ENCODE measurements at places on chromosomes 11 and 22. TPM values are rescaled to one million over a fixed set of nuclear protein-coding genes. Genes with fewer than 3 reads are reported as not detected.

The OR51B5 gene
- total RNA-seq, result 1.8 TPM

The MFRP gene
- total RNA-seq, result not detected

DNA sequence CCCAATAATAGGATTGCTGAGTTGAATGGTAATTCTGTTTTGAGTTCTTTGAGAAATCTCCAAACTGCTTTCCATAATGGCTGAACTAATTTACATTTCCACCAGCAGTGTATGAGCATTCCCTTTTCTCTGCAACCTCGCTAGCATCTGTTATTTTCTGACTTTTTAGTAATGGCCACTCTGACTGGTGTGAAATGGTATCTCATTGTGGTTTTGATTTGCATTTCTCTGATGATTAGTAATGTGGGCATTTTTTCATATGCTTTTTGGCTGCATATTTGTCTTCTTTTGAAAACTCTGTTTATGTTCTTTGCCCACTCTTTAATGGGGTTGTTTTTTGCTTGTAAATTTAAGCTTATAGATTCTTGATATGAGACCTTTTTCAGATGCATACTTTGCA, 97.4 kb downstream of the FDX1 start:
- no peak for DNase-seq

GRCh38 chr11:69443138-69443967, 38.1 kb upstream of the LINC01488 start:
- DNase-seq, result peak; percentile 97

The CRELD2 gene
- 39.8 TPM for total RNA-seq

GRCh38 chr11:117552626-117553025, 225.0 kb downstream of the CEP164 start:
- DNase-seq, result no peak

DNA sequence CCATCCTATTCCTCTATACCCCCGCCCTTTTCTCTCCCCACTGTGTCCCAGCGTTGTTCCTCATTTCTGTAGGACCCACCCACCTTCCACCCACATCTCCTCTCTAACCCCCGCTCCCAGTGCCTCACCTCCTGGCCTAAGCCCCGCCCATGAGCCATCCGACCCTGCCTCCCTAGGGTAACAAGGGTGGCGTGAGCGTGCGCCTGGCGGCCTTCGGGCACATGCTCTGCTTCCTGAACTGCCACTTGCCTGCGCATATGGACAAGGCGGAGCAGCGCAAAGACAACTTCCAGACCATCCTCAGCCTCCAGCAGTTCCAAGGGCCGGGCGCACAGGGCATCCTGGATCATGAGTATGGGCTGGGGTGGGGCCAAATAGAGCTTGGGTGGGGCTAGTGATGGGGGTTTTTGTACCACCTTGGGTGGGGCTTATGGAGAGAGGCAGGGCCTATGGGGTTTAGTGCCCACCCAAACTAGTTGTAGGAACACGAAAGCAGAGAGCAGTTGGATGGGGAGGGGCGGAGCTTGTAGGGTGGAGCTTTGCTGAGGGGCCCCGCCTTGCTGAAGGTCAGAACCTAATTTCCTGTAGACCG, 4.5 kb downstream of the INPP5J start:
- peak; percentile 92 for DNase-seq

Measured in endodermal cell (in vitro differentiated cells).